ENCODE measurements at places on chromosomes 1 and 21.

DNA sequence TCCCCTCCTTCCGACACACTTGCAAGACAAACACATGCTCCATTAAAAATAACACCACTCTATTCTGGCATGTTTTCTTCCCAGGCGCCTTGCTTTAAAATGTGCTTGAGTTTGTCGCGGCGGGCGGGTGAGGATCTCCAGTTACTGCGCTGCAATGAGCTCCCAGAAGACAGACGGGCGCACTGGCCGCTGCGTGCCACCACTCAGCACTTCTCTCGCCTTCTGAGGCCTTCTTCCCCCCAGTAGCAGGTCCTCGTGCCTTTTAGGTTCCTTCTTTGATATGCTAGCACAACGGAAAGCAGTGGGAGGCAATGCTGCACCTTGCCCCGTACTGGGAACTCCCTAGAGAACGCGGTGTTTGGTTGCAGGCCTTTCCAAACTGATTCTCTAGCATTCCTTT, 279.5 kb upstream of the NR5A2 start:
- no peak for DNase-seq

GRCh38 chr1:193102662-193103061, 2.6 kb downstream of the GLRX2 start:
- no peak for DNase-seq

DNA sequence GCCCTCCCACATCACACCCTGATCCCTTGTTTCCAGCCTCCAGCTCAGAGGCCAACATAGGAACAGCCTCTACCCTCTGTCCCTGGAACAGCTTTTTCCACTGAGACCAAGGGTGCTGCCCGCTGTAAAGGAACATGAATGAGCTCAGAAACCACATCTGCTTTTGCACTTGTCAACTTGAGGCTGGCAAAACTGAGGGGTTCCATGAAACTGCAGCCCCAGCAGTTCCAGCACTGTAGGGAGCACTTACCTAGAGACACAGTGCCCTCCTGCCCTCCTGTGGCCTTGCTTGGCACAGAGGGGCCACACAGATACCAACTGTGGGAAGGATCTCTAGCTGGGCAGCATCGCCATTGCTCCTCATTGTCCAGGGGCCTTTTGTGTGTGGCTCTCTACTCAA, 51.7 kb downstream of the ITPKB start:
- no peak for DNase-seq

GRCh38 chr1:16979475-16980327, 719 bp downstream of the MFAP2 start:
- DNase-seq = no peak

- no peak for DNase-seq
Observed at GRCh38 chr1:156858555-156858956, 361 bp downstream of the INSRR start.

GRCh38 chr1:43963006-43963405, 6.8 kb upstream of the DPH2 start:
- DNase-seq = no peak

DNA sequence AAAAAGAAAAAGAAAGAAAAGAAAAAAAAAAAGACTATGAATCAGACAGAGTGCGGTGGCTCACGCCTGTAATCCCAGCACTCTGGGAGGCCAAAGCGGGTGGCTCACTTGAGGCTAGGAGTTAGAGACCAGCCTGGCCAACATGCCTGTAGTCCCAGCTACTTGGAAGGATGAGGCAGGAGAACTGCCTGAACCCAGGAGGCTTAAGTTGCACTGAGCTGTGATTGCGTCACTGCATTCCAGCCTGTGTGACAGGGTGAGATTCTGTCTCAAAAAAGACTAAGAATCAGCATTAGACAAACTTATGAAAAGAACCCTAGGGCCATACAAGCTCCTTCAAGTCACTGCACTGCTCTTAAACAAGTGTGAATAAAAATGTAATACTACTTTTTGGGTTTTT, 16.9 kb downstream of the PSMB4 start:
- peak; percentile 9 for DNase-seq

- no peak for DNase-seq
Observed at GRCh38 chr1:182886985-182887384, 47.8 kb downstream of the DHX9 start.

DNA sequence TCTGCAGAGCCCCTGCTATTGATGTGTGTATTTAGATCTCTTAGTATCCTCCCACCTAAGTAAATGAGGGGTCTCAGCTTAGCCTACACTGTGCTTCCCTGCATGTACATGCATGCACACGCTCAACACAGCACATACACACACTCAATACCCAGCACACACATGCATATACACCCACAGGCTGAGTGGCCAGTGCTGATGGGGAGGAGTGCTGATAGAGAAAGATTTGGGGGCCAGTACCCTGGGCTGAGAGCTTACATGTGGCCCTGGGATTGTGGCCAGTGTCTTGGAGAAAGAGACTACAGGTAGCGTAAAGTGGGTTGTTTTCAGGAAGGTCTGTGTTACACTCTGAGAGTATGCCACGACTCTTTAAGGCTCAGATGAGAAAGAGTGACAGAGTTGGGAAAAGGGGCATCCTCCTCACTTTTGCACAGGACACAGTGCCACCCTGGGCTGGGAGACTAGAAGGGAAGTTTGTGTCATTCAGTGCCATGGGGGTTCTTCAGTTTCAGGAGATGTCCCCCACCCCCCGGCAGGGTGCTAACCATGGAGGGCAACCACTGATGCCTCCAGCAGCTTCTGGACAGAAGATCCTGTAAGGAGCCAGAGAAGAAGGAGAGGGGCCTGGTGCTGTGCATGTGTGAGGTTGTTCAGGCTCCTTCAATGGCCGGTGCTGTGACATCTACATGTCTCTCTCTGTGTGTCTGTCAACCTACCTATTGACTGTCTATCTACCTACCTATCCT, 166.8 kb downstream of the RHOU start:
- DNase-seq = no peak

- DNase-seq = peak; percentile 18
Observed at GRCh38 chr1:198560161-198560560, 19.7 kb upstream of the ATP6V1G3 start.

GRCh38 chr1:38018864-38019343, 6.4 kb downstream of the UTP11 start:
- DNase-seq = no peak

DNA sequence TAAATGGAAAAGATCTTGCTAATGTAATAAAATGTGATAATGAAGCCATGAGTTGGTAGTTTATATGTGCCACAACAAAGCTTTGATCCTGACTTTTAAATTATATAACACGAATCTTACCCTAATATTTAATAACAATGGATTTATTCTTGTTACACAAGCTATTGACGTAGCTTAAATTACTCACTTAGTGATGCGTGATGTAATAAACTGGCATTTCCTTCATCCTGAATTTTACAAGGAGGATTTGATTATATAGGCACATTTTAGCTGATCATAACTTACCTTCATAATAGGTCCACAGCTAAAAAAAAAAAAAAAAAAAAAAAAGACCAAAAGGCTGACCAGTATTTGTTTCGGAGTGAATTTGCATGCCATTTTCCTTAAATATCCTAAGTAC, 76.2 kb upstream of the IVNS1ABP start:
- no peak for DNase-seq

- DNase-seq = no peak
Observed at GRCh38 chr1:176603696-176604095, 140.7 kb downstream of the PAPPA2 start.

DNA sequence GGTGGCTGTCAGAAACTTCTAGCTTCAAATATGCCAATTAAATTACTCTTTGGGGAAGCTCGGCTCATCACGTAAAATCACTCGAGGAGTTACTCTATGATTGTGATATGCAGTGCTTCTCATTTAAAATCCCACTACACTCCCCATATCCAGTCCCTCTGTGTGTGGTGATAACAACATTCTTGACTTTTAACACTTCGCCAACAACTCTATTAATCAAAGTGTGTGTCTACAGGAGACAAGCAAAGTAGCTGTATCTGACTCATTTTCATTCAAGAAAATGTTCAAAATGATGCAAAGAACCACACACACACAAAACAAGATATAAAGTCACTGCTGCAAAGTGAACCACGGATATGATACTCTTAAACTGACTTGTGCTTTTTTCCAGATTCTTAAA, 341.3 kb downstream of the DSCAM start:
- peak; percentile 67 for DNase-seq

DNA sequence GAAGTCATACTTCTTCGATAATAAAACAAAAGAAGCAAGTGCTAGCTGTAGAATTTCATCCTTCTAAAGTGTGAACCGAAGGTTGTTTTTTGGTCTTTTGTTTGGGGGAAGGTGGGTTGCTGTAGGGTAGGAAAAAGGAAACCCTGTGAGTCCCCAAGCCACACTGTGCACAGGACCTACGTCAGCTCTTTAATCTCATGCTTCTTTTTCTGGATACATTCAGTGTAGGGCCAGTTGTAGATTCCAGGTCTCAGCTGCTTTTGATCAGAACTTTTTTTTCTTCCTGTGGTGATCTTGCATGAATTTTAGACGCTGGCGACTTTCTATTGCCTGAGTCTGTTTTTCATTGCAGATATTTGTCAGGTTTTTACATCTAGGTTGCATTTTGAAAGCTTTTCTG, 40.2 kb downstream of the BCL9 start:
- DNase-seq = no peak

DNA sequence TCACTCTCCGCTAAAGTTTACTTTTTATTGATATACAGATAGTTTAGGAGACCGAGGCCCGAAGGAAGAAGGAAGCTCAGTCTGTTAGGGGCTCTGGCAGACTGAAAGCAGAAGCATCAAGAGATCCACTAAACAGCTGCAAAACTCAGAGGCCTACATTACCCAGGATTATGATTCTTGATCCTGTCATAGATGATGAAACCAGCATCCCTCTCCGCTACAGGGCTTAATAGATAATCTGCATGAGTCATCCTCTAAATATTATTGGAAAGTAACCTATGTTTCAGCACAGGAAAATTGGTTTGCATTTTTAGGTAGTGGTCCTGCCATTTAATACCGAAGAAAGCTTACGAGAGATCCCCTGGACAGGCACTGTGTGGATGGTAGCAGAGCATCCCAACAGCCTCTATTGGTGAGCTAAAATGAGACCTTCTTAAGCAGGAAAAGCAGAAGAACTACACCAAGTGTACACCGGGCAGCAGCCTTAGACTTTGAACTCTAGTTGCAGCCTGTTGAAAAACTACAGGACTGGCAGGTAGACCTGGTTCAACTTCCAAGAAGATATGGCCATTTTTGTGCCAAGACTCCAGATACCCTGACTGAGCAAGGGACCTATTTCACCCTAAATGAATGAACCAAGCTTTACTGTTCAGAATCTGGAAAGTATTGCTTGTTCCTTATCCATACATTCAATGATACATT, 6.8 kb downstream of the CASQ2 start:
- no peak for DNase-seq

DNA sequence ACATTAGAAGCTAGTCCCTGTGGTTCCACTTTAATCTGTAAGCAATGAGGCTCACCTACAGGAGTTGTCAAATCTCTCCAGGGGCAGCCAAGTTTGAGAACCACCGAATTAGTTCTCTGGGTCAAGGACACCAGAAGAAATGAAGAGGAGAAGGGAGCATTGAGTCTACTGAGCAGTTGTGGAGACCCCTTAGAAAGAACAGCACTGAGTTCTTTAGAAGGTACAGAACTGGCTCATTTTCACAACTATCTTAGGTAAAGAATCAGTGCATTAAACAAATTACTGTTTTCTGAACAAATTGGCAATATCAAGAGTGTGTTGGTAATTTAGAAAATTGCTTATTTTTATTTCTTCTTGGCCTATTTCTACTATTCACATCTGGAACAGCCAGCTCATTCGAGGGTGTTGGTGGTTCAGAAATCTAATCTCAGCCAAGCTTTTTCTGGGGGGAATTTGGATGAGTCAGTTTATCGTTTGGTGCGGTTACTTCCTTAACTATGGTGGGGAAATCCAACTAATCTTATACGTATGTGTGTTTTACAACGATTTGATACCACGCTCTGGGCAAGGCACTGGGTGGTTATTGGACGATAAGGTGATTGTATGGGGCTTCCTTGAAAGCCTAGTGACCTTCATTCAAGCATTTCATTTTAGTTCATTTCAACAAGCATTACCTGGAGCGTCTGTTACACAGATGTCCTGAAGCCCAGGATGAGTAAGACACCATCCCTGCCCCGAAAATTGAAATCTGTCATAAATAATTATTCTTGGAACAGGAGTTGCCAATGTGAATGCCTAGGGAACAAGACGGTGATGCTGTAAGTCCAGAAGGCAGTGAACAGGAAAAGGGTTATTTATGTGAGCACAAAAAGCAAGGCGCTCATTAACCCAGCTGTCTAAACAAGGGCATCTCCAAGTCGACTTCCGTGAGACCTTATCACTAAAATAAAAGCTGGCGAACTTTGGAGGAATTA, 52.0 kb upstream of the TMPRSS2 start:
- DNase-seq = peak; percentile 75

GRCh38 chr1:226001963-226002666, 3.0 kb upstream of the SDE2 start:
- DNase-seq = no peak
